Left lung (tissue), 14 donors: ENCODE measurements at places on chromosomes 6 and 20. TPM values are rescaled to one million over a fixed set of nuclear protein-coding genes. Genes with fewer than 3 reads are reported as not detected.
A peak's percentile ranks its signal among the peaks of the same experiment; 100 is the strongest.

DNA sequence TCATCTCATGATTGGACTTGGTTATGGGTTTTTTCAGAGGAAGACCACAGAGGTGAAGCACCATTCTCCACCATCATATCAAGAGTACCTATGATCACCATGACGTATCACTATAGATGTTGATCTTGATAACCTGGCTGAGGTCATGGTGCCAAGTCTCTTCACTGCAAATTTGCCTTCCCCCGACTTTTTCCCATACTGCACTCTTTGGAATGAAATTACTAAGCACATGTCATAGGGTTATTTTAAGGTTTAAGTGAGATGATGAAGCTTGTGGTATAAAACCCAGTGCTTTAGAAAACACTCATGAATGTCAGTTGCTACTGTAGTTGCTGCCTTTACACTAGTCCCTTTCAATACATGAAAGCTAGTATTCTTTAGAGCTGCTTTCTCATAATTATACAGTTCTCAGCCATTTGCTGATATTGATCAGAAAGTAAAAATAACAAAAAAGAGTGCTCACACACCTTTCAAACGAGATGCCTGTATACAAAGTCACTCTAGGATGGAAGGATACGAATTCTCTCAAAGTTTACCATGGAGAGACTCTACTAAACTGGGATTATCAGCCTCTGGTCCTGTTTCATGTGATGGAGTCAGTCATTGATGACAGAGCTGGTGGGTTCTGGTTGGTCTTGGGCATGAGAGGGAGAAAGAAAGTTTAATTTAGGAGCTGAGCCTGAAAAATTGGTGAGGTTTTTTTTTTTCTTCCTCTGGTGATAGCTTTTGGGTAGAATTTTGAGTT, 228.1 kb downstream of the PRL start:
- DNase-seq: no peak

- DNase-seq: no peak
These were observed 191.6 kb downstream of the DST start for GRCh38 chr6:56450882-56451739.

DNA sequence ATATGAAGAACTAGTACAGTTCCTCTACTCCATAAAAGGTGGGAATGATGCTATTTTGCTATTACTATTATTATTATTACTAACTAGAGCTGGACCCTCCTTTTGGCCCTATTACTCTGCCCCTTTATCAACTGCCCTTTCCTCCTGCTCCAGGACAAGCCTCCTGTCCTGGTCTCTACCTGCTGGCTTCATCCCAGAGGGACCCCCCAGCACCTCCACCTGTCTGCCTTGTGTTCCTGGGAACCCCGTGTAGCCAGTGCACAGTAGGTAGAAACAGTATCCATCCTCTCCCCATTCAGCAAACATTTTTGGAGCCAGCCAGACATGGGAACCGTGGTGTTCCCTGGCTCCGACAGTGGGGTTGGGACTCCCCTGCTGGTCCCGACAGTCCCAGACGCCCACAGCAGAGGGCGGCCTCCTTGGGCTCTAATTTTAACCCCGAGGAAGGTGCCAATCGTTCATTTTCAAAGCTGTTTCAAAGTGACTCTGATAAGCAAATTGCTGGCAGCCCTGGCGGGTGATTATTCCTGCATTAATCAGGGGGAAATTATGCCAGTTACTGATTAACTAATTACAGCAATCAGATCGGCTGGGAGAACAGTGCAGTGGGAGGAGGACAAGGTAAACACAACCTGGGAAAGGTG, 44.2 kb upstream of the MDGA1 start:
- no peak for DNase-seq

- no peak for DNase-seq
These were observed 37.3 kb upstream of the TGM2 start for GRCh38 chr20:38202153-38202981.

DNA sequence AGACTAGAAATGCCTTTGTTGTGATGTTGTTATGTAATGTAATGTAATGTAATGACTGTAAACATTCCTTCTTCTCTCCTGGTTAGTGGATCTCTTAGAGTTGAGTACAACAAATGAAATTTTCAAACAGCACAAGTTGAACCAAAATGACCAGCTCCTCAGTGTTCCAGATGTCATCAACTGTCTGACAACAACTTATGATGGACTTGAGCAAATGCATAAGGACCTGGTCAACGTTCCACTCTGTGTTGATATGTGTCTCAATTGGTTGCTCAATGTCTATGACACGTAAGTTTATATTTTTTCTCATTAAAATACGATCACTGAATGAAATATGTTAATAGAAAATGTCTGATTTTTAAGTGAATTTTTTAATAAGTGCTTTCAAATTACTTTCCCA, 496.7 kb downstream of the UTRN start:
- peak; percentile 40 for DNase-seq

DNA sequence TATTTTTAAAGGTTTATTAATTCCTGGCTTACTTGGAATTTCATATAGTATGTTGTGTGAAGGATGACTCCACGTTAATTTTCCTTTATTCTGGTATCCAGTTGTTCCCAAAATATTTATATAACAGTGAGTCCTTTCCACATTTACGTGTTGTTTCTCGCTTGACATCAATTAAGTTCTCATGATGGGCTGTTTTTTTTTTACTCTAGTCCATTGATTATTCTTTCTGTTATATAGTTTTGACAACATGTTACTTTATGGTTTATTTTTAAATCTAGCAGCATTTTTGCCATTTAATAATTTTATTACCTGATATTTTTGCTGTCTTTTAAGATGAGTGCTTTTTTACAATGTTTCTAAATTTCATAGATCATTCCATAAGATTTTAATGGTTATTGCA, 6.7 kb downstream of the TRIM40 start:
- no peak for DNase-seq

- no peak for DNase-seq
These were observed 45.9 kb downstream of the UBE3D start for GRCh38 chr6:83019741-83020140.

GRCh38 chr6:169833258-169833794, 81.9 kb downstream of the ERMARD start:
- no peak for DNase-seq

DNA sequence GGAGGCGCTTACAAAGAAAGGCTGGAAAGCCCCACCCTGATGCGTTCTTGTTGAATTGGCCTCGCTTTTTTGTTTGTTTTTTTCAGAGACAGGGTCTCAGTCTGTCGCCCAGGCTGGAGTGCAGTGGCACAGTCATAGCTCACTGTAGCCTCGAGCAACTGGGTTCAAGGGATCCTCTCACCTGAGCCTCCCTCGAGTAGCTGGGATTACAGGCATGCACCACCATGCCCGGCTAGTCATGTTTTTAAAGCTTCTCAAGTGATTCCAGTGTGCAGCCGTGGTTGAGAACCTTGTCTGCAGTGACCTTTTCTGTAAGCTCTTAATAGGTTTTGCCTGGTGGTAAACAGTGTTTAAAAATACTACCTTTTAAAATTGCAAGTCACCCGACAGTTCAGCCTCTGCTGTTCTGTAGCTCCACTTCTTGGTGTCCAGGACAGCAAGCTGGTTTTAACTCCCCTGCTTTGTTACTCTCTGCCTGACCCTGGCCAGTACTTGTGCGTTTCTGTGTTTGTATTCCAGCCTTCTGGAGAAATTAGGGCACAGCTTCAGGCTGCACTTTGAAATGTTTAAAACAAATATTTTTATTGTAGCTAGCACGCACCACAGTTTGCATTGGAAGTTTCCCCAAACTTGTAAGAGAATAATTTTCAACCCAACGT, 54.4 kb downstream of the KDM1B start:
- DNase-seq: no peak

DNA sequence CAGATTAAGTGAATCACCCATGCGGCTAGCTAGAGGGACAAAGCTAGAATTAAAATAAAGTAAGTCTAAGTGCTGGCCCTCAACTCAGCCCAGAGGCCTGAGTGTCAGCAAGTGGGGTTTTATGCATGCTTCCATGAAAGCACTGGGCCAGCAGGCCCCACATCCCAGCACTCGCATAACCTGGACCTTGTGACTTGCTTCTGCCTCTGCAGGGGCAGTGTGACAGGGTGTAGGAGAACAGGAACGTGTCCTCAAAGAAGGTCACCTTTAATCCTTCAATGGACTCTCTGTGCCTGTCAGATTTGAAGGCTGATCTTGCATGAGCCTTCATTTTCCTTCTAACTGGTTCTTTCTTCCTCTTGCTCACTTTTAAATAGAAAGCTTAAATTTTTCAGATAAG, 183.4 kb downstream of the ALDH8A1 start:
- no peak for DNase-seq

DNA sequence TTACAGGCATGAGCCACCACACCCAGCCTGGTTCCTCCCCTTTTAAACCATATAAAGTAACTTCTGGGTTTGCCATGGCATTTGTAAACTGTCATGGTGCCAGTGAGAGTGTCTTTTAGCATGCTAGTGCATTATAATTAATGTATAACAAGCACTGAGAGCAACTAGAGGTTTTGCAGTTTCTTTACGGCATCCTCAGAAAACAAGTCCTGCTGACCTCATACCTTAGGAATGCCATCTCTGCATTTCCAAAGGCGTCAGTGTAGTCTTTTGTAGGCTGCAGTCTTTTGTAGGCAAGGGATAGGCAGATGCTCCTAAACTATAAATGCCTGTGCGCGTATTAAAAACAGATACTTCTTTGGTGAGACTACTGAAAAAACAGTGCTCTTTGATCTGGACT, 75.0 kb upstream of the EZR start:
- DNase-seq: no peak

DNA sequence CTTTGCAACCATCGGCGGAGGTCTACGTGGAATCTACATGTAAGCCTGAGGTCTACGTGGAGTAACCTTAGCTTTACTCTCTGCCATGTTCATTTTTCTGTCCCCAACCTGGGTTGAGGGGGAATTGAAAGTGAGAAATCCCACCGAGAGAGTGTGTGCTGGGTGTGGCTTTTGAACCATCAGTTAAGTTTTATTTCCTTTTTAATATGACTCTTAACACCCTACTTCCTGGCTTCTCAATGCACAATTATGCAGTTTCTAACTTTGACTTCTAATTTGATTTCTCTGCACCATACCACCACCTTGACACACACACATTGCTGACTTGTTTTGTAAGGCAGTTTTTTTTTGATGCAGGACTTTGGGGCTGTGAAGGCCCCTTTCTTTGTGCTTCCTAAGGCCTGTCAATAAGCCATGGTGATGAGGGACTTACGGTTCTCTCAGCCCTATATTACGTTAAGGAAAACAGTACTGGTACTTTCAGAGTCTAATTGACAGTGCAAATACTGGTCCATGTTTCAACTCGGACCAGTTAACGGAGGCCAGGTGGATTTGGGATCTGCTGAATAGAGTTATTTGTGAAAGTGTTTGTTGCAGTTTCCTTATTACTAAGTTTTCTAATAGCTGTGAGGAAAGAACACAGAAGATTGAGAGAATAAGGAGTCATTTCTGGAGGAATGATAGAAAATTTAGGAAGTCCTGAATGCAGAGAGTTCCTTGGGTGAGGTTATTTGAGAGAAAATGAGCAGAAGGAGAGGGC, 206.5 kb downstream of the JARID2 start:
- DNase-seq: no peak

DNA sequence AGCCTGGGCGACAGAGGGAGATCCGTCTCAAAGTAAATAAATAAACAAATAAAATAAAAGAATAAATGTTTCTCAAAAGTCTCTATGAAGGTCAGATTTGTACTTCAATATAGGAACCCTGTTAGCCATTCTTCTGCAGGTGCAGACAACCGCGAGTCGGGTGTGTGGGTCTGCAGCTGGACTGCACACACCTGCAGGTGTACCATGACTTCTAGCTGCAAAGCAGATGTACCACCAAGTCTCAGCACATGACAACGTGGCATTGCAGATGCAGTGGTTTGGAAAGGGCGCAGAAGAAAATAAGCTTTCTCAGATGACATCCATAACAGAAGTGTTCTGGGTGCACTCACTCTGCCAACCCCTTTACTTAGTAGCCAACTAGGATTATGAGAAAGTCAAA, 239.7 kb downstream of the ATXN1 start:
- DNase-seq: no peak

DNA sequence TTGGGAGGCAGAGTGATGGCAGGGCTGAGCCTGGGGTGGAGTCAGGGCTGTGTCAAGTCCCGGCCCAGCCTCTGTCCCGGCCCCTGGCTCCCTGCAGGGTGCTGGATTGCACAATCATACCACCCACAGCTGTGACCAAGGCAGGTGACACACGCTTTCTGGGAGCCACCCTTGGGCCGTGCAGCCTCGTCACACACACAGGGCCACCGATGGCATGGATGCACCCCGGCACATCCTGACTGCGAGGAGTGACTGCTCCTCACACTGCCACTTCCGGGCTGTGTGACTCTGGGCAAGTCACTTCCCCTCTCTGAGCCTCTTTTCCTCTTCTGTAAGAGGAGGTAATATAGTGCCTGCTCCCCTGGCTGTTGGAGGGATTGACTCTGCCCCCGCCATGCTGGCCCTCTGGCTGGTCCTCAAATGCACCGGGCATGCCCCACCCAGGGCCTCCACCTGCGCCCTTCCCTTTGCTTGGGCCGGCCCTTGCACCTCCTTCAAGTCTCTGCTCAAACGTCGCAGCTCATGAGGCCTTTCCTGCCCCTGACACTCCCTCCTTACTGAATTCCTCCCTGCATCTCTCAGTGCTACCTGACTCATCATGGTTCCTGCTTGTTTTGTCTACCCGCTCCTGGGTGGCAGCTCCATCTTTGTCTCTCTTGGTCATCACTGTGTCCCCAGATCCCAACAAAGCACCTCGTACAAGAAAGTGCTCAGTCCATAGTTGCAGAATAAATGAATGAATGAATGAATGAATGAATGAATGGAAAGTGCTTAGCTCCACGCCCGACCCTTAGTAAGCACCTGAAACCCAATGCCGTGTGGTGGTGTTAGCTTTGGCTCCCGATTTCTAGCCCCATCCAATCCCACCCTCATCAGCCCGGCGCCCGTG, 93.5 kb downstream of the CEBPB start:
- peak; percentile 94 for DNase-seq

GRCh38 chr6:31125162-31125561, 4.9 kb upstream of the CDSN start:
- DNase-seq: peak; percentile 55

The COL9A3 gene
- 59.9 TPM for polyA plus RNA-seq

The HTR1E gene
- polyA plus RNA-seq: 0.48 TPM

The RALGAPA2 gene
- 41.7 TPM for polyA plus RNA-seq

The TAGAP gene
- polyA plus RNA-seq: 1.3 TPM

The LPIN3 gene
- polyA plus RNA-seq: 11.8 TPM

The NKX2-4 gene
- polyA plus RNA-seq: not detected

The CYP24A1 gene
- polyA plus RNA-seq: not detected

The HDGFL1 gene
- polyA plus RNA-seq: not detected

The CALHM6 gene
- polyA plus RNA-seq: 2.1 TPM

The LTB gene
- polyA plus RNA-seq: 3.8 TPM
